Bronchial epithelial cell (primary cell): ENCODE measurements at places on chromosomes 5 and 9. TPM values are rescaled to one million over a fixed set of nuclear protein-coding genes. Genes with fewer than 3 reads are reported as not detected.

The ANKDD1B gene
- 1.3 and 1.9 TPM in 2 replicates for total RNA-seq

The TAS2R1 gene
- total RNA-seq = not detected in 2 replicates

GRCh38 chr5:87127426-87127825, 140.3 kb upstream of the RASA1 start:
- peak; percentile 90 for DNase-seq

GRCh38 chr9:83649515-83649914, 26.6 kb downstream of the IDNK start:
- no peak for DNase-seq

The ADGRD2 gene
- 0.38 TPM in 1 of 2 replicates, not detected in the other for total RNA-seq

GRCh38 chr5:163309914-163310313, 127.5 kb upstream of the CCNG1 start:
- DNase-seq = no peak

The SMIM33 gene
- total RNA-seq = not detected in 2 replicates

The COL15A1 gene
- under 0.01 and 1.6 TPM in 2 replicates for total RNA-seq

The PCDHGA11 gene
- total RNA-seq = 1.6 and 3.2 TPM in 2 replicates

The PGM5 gene
- under 0.01 TPM in 1 of 2 replicates, not detected in the other for total RNA-seq

The GAS1 gene
- total RNA-seq = 1.7 and 2.6 TPM in 2 replicates

The SH3TC2 gene
- total RNA-seq = 4.0 and 4.7 TPM in 2 replicates

GRCh38 chr5:177271113-177271512, 32.4 kb downstream of the RAB24 start:
- DNase-seq = peak; percentile 18

The TRIM14 gene
- total RNA-seq = 1.8 and 5.8 TPM in 2 replicates

DNA sequence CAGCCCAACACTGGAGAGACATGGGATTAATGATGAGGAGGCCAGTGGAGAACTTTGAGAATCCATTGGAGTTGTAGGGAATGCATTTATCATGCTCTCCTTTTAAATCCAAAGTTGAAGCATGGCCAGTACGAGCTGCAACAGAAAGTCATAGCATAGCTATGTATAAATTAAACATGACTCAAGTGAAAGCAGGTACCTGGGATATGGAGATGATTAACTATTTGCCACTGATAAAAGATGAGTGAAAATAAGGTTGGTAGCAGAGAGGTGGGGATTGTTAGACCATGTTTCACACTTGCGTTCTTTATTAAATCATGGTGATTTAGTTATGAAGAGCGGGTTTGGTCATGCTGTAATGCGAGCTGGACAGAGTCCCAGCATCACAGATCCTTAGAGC, 189.6 kb downstream of the ARHGEF28 start:
- DNase-seq = peak; percentile 96

DNA sequence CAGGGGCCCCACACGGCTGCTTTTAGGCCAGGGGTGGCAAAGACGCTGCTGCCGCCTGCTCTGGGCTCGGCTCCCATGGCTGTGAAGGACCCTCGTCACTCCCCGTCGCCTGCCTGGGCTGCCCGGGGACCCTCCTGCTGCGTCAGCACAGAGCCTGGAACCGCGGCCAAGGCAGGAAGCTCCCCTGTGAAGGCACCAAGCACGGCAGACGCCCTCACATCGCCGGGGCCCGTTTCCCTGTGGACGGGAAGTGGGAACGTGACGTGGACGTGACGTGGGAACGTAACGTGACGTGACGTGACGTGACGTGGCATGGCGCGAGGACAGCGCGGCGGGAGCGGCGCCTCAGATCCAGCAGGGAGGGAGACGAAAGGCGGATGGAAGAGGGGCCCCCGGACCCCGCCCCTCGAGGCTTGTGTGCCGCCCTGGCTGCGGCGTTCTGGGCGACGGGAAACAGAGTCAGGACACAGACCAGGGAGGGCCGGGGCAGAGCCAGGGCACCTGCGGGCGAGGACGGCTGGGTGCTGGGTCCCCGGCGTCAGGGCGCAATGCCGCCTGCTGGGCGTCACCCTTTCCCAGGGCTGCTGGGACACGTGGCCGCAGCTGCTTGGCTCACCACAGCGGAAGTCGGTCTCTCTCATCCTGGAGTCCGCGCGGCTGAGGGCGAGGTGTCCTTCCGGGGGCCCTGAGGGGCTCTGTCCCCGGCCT, 53.1 kb downstream of the MRPL36 start:
- DNase-seq = no peak
